Smooth muscle cell of trachea (primary cell): ENCODE measurements at places on chromosomes 5 and 9. TPM values are rescaled to one million over a fixed set of nuclear protein-coding genes. Genes with fewer than 3 reads are reported as not detected.

LIFR gene
- 23.4 and 29.8 TPM in 2 replicates for total RNA-seq

ANKH gene
- 19.2 and 20.3 TPM in 2 replicates for total RNA-seq

MEGF10 gene
- under 0.01 TPM in 1 of 2 replicates, not detected in the other for total RNA-seq

FBP1 gene
- total RNA-seq: not detected in 2 replicates

NSG2 gene
- total RNA-seq: not detected in 2 replicates

GPX3 gene
- 7.6 and 18.4 TPM in 2 replicates for total RNA-seq

PTTG1 gene
- total RNA-seq: 71.5 and 402 TPM in 2 replicates

SLC36A2 gene
- not detected in 2 replicates for total RNA-seq

MARCHF11 gene
- total RNA-seq: not detected in 2 replicates

MLANA gene
- total RNA-seq: not detected in 2 replicates

NUTM2G gene
- total RNA-seq: not detected in 2 replicates

FBLL1 gene
- 0.44 and 1.7 TPM in 2 replicates for total RNA-seq

ZNF366 gene
- under 0.01 TPM in 1 of 2 replicates, not detected in the other for total RNA-seq

RHOBTB3 gene
- total RNA-seq: 172 and 187 TPM in 2 replicates

TSSK1B gene
- total RNA-seq: 0.15 and 0.50 TPM in 2 replicates

IFNA13 gene
- total RNA-seq: not detected in 2 replicates

VCAN gene
- 384 and 399 TPM in 2 replicates for total RNA-seq

PCDHGA9 gene
- 7.4 and 8.0 TPM in 2 replicates for total RNA-seq

SLC4A9 gene
- total RNA-seq: not detected in 2 replicates

PRSS3 gene
- total RNA-seq: 11.1 and 13.2 TPM in 2 replicates

AJM1 gene
- total RNA-seq: 1.6 and 2.2 TPM in 2 replicates

LRRC19 gene
- total RNA-seq: not detected in 2 replicates

RELL2 gene
- 2.2 and 2.3 TPM in 2 replicates for total RNA-seq

AFF4 gene
- total RNA-seq: 45.8 and 54.0 TPM in 2 replicates

SLC34A1 gene
- not detected in 2 replicates for total RNA-seq

PAEP gene
- total RNA-seq: not detected in 2 replicates

TAS2R1 gene
- not detected in 2 replicates for total RNA-seq

INSL6 gene
- total RNA-seq: not detected in 2 replicates

SLC6A19 gene
- total RNA-seq: not detected in 2 replicates

IGIP gene
- 9.2 and 11.9 TPM in 2 replicates for total RNA-seq

FUT7 gene
- total RNA-seq: not detected in 2 replicates

SPATA31C1 gene
- total RNA-seq: not detected in 2 replicates

ZNF462 gene
- total RNA-seq: 17.0 and 19.0 TPM in 2 replicates

GRM6 gene
- total RNA-seq: not detected in 2 replicates

ZNF454 gene
- 1.6 and 2.5 TPM in 2 replicates for total RNA-seq
